ENCODE measurements at places on chromosomes 7 and 10.

GRCh38 chr7:25454020-25454419, 225.7 kb upstream of the NPVF start:
- no peak for DNase-seq

DNA sequence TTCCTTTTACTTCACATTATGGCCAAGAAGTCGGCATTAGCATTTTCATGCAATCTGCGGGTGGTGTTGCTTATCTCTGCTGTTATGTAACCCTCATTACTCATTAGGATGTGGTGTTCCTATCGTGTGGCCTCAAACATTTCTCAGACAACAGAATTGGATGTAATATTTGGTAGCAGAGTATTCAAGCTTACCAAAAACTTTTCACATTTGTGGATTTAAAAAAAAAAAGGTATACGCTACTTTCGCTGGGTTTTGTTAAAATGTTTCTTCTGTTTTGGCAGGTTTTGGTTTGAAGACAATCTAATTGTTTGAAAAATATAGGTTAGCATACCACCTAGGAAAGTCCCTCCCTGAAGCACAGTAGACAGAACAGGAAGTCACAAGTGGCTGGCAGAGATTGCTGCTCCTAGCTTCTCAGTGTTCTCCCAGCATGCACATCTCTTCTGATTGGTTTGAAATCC, 128.8 kb downstream of the GATA3 start:
- DNase-seq = no peak

DNA sequence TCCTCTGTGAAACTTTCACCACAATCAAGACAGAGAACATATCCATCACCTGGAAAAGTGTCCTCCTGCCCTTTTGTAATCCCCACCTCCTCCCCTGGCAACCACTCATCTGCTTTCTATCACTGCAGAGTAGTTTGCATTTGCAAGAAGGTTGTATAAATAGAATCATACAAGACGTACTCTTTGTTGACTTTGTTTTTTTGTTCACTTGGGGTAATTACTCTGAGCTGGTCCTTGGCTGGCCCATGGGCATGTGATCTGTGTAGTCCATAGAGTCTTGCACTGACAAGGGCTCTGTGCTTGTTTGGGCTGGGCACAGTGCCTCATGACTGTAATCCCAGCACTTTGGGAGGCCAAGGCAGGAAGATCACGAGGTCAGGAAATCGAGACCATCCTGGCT, 7.8 kb upstream of the HACD1 start:
- no peak for DNase-seq

DNA sequence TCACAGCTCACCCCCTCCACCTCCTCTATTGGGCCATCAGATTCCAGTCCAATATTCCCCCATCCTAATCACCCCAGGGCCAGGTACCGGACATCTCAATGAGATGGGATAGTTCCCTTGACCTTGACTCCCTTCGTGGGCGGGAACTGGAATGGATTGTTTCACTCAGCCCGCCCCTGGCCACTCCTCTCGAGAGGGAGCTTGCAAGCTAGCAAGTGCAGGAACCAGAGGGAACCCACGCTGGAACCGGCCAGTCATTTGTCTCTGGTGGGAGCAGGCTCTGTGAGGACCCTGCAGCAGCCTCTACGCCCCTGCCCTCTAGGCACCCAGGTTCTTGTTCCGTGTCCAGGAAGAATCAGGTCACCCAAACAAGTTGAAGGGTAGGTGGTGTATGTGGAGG, 11.0 kb upstream of the RADIL start:
- no peak for DNase-seq

- DNase-seq = no peak
Observed at GRCh38 chr10:71103961-71104360, 108.4 kb upstream of the UNC5B start.

DNA sequence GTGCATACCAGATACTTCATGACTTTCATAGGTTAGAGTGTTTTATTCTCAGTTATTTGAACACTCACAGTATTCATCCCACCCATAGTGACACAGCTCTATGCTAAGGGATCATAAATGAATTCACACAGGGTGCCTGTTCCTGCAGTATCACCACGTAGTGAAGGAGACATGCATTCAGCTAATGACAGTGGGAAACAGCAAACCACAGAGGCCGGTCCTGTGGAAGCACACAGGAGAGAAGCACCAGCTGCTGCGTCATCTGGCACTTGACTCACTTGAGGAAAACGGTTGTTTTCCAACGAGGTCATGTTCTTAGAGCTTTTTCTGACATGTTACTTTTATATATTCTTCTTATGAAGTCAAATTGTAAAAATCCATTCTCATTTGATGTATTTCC, 73.0 kb downstream of the UBE3C start:
- DNase-seq = no peak

DNA sequence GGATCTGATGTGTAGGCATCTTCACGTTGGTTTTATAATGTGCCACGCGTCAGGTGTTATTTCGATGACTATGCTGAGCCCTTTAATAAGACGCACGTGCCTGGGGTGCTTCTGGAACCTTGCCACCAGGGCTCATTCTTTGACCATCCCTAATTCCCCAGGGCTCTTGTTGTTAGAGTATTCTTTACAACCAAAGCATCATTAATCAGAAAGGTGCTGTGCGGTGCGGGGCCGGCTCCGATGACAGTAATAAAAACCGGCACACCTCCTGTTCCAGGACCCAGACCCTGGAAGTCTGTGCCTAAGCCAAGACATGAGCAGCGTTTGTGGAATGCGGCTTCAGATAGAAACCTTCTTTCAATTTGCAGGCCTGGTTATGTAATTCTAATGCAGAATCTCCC, 58.4 kb downstream of the MGMT start:
- DNase-seq = no peak

- no peak for DNase-seq
Observed at GRCh38 chr7:147079083-147079482, 962.5 kb downstream of the CNTNAP2 start.

GRCh38 chr7:106720641-106721040, 59.7 kb upstream of the CCDC71L start:
- DNase-seq = no peak

- DNase-seq = no peak
Observed at GRCh38 chr7:77209479-77210139, 10.0 kb upstream of the FGL2 start.

DNA sequence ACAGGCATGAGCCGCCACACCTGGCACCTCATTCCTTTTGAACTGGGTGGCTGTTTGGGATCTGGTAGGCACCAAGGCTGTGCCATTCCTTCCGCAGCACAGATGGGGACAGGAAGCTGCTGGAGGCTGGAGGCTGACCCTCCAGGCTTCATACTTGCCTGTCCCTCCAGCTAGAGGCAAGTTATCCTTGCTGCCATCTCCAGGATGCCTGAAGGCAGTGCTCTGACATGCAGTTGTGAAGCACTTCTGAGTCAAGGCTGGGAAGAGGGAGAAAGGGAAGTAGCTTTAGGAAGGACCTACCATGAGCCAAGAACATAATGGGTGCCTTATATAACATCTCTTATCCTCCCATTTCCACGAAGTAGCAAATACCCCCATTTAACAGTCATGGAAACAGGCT, 9.5 kb downstream of the MARVELD1 start:
- DNase-seq = no peak

DNA sequence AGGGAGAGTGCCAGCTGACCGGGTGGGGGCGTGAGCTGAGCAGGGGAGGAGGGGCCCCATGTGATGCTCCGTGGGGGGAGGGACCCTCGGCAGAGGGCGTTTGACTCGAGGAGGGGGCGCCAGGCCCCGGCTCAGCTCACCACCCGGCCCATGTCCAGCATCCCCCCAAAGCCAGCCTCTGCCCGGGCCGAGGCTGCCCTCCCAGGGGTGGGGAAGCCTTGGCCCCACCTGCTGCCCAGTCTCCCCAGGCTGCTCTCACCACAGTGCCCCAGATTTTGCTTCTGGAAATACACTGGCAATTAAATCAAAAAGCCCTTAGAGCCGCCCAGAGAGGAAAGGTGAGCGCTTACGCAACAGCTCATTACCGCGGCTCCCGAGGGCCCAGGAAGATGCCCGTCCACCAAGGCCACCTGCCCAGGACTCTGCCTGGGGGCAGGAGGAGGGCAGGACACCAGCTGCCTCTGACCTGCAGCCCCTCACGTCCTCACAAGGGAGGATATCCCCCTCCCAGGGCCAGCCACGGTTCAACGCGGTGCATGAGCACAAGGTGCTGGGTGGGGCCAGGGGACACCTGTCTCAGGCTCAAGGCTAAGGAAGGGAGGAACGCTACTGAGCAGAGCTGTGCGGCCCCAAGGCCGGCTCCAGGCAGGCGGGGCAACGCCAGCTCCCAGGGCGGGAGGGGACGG, 70.0 kb upstream of the INPP5A start:
- DNase-seq = no peak

DNA sequence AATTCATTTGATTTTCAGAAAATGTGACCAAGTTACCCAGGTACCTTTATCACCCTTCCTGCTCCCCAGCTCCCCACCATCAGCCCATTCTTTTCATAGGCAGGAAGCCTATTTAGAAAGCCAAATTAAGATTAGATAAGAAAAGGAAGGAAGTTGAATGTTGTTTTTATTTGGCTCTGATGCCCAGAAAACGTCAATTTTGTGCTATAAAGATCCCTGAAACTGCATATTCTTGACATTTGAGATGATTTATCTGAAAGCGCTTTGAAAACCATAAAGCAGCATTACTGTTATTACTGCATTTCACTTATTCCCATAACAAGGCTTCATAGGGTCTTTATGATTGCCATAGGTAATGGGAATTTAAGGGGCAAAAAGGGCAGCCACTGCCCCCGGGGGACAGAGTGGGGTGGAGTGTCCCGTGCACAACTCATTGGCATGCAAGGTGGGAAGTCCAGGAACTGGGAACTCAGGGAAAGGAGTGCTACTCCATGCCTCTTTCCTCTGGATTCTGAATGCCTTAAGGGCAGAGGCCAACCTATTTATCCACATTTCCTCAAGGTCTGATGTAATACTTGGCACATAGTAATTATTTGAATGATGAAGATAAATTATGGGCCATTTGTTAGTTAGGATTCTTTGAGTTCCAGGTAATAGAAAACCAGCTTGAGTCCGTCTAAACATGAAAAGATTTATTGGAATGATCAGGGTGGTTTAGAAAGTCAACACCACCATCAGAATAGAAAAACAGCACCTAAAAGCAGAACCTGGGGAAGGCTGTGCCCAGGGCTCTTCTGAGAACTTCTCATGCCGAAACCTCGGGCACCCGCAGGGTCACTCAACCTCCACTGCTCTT, 100.6 kb upstream of the ELMO1 start:
- no peak for DNase-seq

- no peak for DNase-seq
Observed at GRCh38 chr10:124704428-124705380, 39.5 kb downstream of the FAM53B start.

- DNase-seq = no peak
Observed at GRCh38 chr7:17690030-17690429, 250.3 kb downstream of the SNX13 start.

DNA sequence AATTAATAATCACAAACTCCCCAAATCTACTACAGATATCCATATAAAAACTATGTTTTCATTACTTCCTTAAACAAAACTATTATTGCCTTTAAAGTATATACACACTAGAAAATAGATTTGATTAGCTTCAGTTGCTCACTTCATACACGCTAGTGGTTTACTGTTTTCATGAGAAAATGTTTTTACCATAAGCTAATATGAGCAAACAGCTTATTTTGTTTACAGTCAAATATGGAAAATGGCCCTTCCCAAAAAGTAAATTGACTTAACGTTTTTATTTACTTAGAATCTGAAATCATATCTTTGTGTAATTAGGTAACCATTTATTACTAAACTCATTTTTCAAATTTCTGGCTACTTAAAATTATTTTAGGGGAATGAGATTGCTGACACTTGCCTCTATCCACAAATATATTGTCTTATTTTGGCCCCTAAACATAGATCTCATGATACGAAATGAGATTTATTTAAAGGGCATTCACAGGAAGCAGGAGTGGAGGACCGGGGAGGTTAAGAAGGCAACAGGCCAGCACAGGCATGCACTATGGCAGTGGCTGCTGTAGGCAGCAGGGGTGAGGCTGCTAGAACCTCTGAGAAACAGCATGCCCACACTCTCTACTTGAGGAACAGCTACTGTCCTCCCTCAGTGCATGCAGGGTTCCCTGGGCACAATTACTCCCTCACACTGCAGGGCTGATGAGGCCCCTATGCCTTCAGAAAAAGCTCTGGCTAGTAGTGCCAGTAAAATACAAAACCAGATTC, 29.6 kb upstream of the SOSTDC1 start:
- DNase-seq = no peak

DNA sequence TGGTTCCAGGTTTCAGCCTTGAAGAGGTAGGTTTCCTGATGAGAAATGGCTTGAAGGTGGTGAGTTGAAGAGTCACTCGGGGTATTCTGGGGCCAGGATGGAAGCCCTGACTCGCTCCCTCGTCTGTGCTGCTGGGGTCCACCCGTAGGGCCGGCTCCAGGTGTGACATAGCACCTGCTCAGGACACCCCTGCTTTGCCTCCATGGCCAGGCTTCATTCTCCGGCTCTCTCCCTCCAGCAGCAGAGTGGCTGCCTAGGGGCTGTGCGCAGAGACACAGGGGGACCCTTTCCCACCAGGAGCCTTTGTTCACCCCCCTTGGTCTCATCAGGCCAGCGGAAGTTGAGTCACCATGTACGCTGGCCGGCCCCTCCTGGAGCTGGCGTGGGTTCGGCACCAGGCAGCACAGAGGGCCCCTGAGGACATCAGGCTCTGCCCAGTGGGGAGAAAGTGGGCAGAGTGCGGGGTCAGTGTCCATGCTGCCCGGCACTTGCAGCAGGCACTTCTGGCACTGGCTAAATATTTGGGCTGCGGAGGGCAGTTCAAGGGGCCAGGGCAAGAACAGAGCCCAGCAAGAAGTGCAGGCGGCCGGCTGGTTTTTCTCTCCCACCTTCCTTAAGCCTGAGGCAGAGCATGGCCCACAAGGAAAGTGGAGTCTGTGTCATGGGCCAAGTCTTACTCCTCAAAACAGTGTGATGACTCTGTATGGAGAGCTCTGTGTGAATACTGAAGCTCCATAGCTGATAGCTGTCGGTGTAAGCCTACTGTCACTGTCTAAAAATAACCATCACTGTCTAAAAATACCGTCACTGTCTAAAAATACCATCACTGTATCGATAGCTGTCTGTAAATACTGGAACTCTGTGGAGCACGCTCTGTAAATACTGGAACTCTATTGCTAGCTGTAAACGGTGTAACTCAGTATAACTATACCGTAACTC, 3.7 kb upstream of the PRKAR1B start:
- no peak for DNase-seq

DNA sequence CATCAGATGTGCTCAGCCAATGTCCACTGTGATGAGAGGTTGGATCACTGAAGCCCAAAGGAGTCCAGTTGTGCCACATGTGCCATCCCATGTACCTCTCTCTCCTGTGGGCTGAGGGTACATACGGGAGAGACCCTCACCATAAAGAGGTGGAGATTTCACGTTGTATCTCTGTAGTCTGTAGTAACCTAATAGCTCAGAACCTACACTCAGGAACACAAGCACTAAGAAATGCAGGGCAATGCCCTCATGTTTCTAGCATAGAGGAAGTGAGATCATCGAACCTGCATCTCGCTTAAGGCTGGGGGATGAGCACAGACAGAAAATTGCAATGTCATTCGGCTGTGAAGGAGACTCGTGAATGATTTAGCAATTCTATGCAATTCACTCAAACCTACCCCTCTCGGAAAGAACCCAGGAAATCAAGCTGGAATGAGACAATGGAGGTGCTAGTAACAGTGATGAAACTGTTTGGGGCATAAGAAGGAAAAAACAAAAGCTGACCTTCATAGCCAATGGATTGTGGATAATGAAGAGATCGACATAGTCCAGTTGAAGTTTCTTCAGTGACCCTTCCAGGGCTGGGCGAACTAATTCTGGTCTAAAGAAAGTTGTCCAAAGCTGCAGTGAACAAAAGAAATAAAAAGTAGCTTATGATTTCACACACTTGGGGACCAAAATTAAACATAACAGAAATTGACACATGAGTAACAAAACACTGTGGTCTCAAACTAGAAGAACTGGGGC, 80.3 kb upstream of the UCN3 start:
- DNase-seq = no peak

Measured in tibial nerve (tissue), 4 donors.